ENCODE measurements at places on chromosomes 1 and 21. TPM values are rescaled to one million over a fixed set of nuclear protein-coding genes. Genes with fewer than 3 reads are reported as not detected.

The KRTAP12-4 gene
- not detected for total RNA-seq

The CFAP141 gene
- total RNA-seq: not detected

The LCE2B gene
- not detected for total RNA-seq

The C4BPB gene
- 0.10 TPM for total RNA-seq

The NFASC gene
- under 0.01 TPM for total RNA-seq

The KLF17 gene
- not detected for total RNA-seq

The GBP6 gene
- total RNA-seq: not detected

The TTC24 gene
- total RNA-seq: not detected

The PDC gene
- total RNA-seq: not detected

The MPL gene
- total RNA-seq: 0.10 TPM

The OR2T8 gene
- not detected for total RNA-seq

The SSBP3 gene
- total RNA-seq: 23.5 TPM

The SLC9C2 gene
- not detected for total RNA-seq

The LHX4 gene
- under 0.01 TPM for total RNA-seq

The TSACC gene
- not detected for total RNA-seq

The S100A7A gene
- total RNA-seq: not detected

The CAPN8 gene
- not detected for total RNA-seq

The ATP1A4 gene
- not detected for total RNA-seq

The FMOD gene
- 0.19 TPM for total RNA-seq

The IGSF8 gene
- total RNA-seq: 7.8 TPM

The IRF6 gene
- total RNA-seq: 2.9 TPM

The CFHR4 gene
- not detected for total RNA-seq

The NSUN4 gene
- 19.6 TPM for total RNA-seq

The OR10J1 gene
- not detected for total RNA-seq

The TLR5 gene
- under 0.01 TPM for total RNA-seq

The DFFA gene
- total RNA-seq: 54.9 TPM

The ZBED6 gene
- total RNA-seq: 43.1 TPM

The B4GALT3 gene
- 39.5 TPM for total RNA-seq

The CD58 gene
- total RNA-seq: 18.6 TPM

The PKLR gene
- total RNA-seq: not detected

The RIPPLY3 gene
- not detected for total RNA-seq

The BRDT gene
- not detected for total RNA-seq

The TESK2 gene
- total RNA-seq: 2.2 TPM

The NCAM2 gene
- 0.57 TPM for total RNA-seq

The NPPB gene
- not detected for total RNA-seq

The SEC16B gene
- 0.65 TPM for total RNA-seq

The AJAP1 gene
- not detected for total RNA-seq

The TAS1R1 gene
- total RNA-seq: not detected

The ADAMTS1 gene
- 21.2 TPM for total RNA-seq

The RIIAD1 gene
- not detected for total RNA-seq

The GNG12 gene
- total RNA-seq: 285 TPM

The LELP1 gene
- total RNA-seq: not detected

The S100A4 gene
- total RNA-seq: 5.7 TPM

The GPR25 gene
- not detected for total RNA-seq

All from vein endothelial cell (primary cell).